Stimulated activated CD8-positive, alpha-beta memory T cell treated with anti-CD3 and anti-CD28 coated beads, Interleukin-4, amount 100 ng/mL, for 24 hours (primary cell): ENCODE measurements at places on chromosomes 3 and 15.

DNA sequence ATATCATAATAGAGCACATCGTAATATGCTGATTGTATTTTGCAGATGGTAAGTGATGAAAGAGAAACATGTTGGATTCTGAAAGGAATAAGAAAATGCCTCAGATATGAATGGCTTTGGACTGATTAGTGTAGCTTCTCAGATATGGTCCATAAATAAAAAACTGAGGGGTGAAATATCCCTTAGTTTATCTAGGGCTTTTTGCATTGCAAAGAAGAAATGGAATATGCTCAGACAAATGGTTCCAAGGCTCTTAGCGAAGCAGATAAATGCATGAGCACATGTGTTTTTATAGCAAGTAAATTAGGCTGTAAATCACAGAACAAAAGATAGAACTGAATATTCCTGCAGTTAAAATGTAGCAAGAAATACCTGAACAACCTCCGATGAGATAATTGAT is 820.9 kb upstream of the GRM7 start:
- no peak for DNase-seq

DNA sequence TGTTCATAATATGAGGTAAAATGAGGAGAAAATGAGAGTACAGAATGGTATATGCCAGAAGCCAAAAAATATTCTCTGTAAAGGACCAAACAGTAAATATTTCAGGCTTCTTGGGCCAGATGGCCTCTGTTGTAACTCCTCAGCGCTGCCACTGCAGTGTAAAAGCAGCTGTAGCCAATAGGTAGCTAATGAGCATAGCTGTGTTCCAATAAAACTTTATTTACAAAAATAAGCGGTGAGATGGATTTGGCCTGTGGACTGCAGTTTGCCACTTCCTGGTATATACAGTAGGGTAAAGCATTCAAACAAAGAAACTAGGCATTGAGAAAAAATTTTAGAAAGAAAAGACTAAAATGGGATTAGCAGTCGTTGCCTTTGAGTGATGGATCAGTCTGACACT is 51.5 kb downstream of the BFSP2 start:
- DNase-seq: no peak

- no peak for DNase-seq
These were observed 29.8 kb downstream of the LOXL1 start for GRCh38 chr15:73955861-73956742.

DNA sequence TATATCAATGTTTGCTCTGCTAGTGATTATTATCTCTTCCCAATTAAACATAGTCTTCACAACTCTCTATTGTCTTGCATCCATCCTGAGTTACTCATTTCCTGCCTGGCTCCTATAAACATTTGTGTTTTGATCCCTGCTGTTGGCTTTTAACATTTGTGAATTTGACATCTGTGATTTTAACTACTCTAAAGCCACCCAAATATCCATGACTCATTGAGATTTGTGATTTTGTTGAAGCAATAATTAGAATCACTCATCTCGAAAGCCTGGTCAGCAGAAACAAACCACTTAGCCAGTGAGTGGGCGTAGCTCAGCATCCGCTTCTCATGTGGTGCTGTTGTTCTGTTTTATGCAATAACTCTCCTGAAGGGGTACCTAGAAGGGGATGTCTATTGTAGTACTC is 174.3 kb upstream of the ZBTB20 start:
- DNase-seq: no peak

- DNase-seq: no peak
These were observed 195.6 kb downstream of the CTNNB1 start for GRCh38 chr3:41394896-41395295.
